NCI-H1417 treated with DMSO at 0.1 percent for 48 hours (cell line): ENCODE measurements at places on chromosomes 2 and 18.

- no peak for DNase-seq
Observed at GRCh38 chr2:56357655-56358295, 174.0 kb downstream of the CCDC85A start.

- DNase-seq: no peak
Observed at GRCh38 chr2:37985333-37985732, 60.2 kb downstream of the RMDN2 start.

DNA sequence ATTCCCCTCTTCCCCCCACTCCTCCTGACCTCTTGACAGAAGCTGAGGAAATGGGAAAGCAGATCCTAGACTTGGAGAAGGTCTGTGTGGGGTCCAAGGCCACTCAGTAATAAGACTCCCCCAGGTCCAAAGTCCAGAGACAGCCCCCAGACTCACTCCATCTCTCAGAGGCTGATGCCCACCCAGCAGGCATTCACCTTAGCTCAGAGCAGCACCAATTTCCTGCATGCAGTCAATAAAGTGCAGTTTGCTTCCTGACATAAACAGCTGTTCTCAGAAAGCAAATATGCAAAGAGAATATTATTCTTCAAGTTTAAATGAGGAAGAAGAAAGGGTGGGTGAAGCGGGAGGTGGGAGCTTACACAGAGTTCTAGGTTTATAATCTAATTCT lies 84.1 kb upstream of the RTN4 start:
- no peak for DNase-seq

DNA sequence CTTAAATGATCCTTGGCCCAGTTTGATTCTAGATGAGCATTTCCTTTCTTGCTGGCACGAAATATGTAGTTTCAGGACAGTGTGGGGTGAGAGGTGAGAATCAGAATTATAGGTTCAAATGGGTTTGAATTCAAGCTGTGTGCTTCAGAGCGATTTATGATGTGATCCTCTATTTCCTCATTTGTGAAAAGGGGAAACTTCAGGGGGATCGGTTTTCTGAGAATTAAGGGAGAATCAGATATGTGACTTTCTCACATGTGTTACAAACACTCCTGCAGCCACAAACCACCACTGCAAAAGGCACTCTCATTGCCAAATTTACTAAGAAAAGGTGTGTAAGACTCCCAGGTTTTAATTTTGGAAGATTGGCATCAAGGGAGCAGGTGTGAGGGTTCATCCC lies 24.4 kb downstream of the HK2 start:
- DNase-seq: no peak

GRCh38 chr2:16654833-16655444 lies 10.7 kb downstream of the CYRIA start:
- no peak for DNase-seq

DNA sequence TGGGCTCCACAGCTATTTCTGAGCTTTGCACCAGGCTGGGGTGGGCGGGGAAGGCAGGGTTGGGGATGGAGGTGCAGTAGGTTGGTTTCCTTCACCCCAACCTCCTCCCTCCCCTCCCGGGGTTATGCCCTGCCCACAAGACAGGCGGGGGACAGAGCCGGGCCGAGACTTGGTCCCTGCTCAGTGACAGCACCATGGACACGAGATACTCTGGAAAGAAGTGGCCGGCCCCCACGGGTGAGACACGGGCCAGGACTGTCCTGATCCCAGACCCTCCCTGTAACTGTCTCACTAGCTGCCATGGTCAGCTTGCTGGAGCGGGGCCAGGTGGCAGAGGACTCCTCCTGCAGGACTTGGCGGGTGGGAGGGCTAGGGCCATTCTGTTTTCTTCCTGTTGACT lies 59.7 kb downstream of the DYSF start:
- DNase-seq: no peak

DNA sequence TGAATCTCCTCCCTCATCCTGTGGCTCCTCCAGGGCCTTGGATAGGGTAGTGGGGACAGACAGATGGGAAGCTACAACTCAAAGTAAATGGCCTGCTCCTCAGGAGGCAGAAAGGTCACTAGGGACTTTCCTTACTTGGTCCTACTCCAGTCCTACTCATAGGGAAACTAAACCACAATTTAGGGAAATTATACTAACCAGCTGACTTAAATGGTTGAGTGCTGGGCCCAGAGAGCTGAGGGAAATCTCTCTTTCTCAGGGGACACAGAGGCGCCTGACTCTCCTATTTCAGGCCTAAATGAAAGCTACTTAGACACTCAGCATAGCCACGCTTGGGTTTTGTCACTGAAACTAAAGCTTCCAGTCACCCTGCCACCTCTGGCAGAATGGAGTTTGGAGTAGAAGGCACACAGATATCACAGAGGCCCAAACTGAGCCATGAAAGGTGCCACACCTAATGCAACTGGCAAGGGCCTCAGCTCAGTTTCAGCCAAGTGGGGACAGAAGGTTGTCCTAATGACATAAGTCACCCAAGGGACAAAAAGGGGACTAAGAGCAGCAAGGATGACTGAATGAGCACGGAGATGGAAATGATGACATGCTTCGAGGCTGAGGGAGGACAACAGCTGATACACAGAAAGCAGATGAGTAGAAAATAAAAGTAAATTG lies 24.0 kb downstream of the CERKL start:
- DNase-seq: no peak

DNA sequence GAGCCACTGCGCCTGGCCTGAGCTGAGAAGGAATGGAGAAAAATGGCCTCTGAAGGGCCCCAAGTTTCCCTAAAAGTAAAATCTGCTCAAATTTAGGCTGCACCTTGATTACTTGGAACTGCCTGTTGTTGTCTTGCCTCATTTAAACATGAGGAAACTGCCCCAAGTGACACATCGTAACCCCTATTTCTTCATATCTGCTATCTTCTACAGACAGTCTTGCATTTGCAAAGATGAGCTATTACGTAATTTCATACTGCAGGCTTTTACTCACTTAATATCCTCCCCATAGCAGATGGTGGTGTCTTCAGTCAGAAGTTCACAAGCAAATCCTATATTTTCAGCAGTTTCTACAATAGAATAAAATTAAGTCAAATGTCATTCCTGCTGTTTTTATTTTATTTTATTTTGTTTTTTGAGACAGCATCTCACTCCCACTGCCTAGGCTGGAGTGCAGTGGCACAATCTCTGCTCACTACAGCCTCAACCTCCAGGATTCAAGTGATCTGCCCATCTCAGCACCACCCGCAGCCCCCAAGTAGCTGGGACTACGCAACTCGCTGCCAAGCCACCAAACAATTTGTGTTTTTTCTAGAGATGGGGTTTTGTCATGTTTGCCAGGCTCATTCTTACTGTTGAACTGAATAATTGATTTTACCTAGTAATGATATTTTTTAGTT lies 45.3 kb upstream of the NARS1 start:
- DNase-seq: no peak

DNA sequence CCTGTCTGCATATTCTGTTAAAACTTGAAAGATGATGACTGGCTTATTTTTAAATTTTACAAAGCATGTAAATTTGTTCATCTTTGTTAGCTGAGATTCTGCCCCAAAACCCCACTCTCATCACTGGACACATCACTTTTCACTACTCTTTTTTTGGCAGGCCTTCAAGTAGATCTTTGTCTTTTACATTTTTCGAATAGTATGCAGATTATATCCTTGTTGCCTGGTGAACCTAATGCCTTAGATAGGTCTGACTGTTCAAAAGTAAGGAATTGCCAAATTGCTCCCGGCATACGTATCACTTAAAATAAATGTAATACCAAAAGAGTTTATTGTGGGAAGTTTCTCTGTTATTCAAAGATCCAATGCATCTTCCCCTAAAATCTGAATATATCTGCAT lies 303.3 kb downstream of the XIRP2 start:
- no peak for DNase-seq

- no peak for DNase-seq
Observed at GRCh38 chr2:38771632-38772031, 6.4 kb upstream of the GEMIN6 start.

DNA sequence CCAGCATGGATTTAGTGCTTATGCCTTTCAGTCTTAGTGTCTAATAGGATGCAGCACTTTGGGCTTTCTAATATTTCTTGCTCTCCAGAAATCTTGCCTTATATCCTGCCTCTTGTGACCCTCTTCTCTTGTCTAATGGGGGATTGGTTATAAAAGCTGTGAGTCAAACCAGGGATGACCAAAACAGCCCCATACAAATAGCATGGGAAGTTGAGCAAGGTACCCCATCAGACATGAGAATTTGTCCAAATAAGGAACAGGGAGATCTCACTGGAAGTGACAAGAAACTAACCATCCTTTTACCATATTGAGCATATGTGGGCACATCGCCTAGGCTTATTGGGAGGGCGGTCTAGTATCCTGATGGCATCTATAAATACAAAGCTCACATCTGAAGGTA lies 78.8 kb upstream of the BZW1 start:
- no peak for DNase-seq

DNA sequence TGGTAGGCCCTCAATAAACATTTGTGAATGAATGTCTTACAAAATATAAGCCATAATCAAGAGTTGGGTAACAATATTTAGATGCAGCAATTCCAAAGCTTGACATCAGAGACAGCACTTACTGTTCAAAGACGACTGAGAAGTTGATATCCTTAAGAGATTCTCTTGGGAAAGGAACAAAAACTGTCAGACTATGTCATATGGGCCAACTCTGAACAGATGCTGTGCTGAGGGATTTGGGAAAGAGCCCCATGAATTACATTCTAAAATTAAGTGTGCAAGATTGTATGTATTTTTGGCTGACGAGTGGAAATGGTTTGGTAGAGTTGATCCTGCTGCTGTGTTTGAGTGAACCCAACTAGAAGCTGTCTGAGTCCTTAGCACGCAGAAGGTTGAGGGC lies 250.7 kb upstream of the LINC00305 start:
- DNase-seq: no peak
